ENCODE measurements at places on chromosomes 16 and 17. TPM values are rescaled to one million over a fixed set of nuclear protein-coding genes. Genes with fewer than 3 reads are reported as not detected.

The PRDM7 gene
- not detected for total RNA-seq

The TEX14 gene
- 0.04 TPM for total RNA-seq

The TPPP3 gene
- total RNA-seq = 3.2 TPM

The ZG16B gene
- total RNA-seq = 5.4 TPM

The CCL17 gene
- total RNA-seq = not detected

The HCRT gene
- total RNA-seq = not detected

The KRTAP16-1 gene
- total RNA-seq = not detected

The CSH2 gene
- 1.4 TPM for total RNA-seq

DNA sequence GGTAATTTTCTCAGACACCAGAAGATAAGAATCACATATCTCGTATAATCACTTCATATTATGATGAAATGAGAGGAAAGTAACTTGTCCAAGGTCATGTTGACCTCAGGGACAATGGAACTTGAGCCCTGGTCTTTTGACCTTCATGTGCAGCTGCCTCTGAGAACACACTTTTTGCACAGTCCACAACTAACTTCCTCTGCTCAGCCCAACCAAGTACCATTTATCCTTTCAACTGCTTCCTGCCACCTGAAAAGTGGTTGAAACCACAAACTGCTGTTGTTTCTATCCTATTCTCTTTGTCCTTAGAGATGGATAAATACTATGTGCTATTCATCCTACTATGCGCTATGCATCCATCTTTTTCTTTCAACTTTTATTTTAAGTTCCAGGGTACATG, 2.3 kb upstream of the CCL1 start:
- no peak for DNase-seq
- no peak overlapping the region for H3K27ac ChIP-seq
- H3K4me3 ChIP-seq = no peak overlapping the region
- no peaks in the 10 kb centered on the region for H3K4me1 ChIP-seq
- H3K27me3 ChIP-seq = peaks cover 10% of the 10 kb centered on the region

- no peak overlapping the region for H3K4me3 ChIP-seq
- H3K4me1 ChIP-seq = peaks cover 19% of the 10 kb centered on the region
- DNase-seq = no peak
- no peaks in the 10 kb centered on the region for H3K36me3 ChIP-seq
These were observed 47.8 kb downstream of the SLC7A5 start for GRCh38 chr16:87821376-87822107.

DNA sequence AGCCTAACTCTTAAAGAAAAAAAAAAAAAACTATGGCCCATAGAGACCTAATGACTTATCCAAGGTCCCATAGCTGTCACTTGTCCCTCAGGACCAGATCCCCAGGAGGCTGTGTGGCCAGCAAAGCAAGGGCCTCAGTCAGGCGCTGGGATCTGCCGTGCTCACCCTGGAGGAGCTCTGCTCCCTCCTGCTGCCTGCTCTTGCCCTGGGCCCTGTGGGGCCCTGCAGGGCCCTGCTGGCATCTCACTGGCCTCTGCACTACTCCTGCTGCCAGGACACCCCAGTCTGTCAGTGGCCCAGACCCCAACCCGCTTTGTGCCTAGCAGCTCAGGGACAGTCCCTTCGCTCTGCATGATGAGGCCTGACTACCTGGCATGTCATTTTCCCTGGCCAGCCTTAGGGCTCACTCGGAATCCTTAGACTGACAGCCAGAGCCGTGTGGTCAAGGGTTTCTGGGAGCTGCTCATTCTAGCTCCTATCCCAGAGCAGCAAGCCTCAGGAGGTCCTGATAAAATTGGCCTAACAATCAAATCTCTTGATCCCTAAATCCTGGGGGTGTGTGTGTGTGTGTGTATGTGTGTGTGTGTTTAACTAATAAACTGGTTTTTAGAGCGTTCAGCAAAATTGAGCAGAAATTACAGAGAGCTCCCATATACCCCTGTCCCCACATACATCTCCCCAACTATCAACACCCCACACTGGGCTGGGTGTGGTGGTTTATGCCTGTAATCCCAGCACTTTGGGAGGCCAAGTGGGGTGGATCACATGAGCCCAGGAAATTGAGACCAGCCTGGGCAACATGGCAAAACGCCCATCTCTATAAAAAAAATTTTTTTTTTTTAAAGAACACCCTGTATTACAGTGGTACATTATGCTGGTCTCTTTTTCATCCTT, 21.7 kb downstream of the KATNIP start:
- H3K36me3 ChIP-seq = no peaks in the 10 kb centered on the region
- no peak overlapping the region for H3K4me3 ChIP-seq
- H3K27ac ChIP-seq = no peak overlapping the region
- H3K4me1 ChIP-seq = peaks cover 11% of the 10 kb centered on the region
- no peak for DNase-seq
- no peaks in the 10 kb centered on the region for H3K27me3 ChIP-seq

- no peak overlapping the region for H3K27ac ChIP-seq
- no peaks in the 10 kb centered on the region for H3K4me1 ChIP-seq
- no peak overlapping the region for H3K4me3 ChIP-seq
- no peaks in the 10 kb centered on the region for H3K36me3 ChIP-seq
- H3K27me3 ChIP-seq = no peaks in the 10 kb centered on the region
These were observed 48.8 kb upstream of the CDH3 start for GRCh38 chr16:68596266-68596665.

DNA sequence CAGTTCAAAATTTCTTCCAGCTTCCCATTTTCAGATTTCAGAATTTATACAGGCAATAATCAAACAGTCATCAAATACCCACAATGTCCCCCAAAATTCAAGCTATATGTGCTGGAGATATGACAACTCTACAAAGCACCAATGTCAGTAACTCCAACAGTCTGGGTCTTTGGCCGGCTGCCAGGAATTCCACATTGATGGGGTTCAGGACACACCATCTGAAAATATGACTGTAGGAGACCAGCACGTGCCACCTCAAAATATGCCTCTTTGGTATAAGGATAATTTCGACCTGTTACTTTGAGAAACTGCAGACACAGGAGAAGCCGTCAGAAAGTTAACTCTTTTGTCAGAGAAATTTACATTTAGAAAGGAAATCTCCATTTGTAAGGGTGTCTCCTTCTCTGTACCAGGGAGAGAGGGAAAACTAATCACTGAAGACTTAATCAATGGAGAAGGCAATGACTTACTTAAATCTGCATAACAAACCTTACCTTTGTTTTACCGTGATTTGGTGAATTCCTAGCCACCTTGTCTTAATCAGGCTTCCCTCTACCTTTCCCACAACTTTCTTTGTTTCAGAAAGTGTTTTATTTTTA, 594.3 kb upstream of the CDH5 start:
- no peak overlapping the region for H3K4me3 ChIP-seq
- no peak overlapping the region for H3K27ac ChIP-seq
- no peaks in the 10 kb centered on the region for H3K36me3 ChIP-seq
- H3K4me1 ChIP-seq = peaks cover 6% of the 10 kb centered on the region

- H3K27me3 ChIP-seq = no peaks in the 10 kb centered on the region
- peaks cover 18% of the 10 kb centered on the region for H3K4me1 ChIP-seq
- no peak overlapping the region for H3K4me3 ChIP-seq
- no peak for DNase-seq
- H3K36me3 ChIP-seq = no peaks in the 10 kb centered on the region
These were observed 28.8 kb downstream of the PRDM7 start for GRCh38 chr16:90048347-90048722.

- H3K4me1 ChIP-seq = no peaks in the 10 kb centered on the region
- DNase-seq = no peak
These were observed 115.1 kb upstream of the ZKSCAN2 start for GRCh38 chr16:25372716-25373115.
